ENCODE measurements at places on chromosomes 4 and X.
A peak's percentile ranks its signal among the peaks of the same experiment; 100 is the strongest.

GRCh38 chrX:12661464-12661863 is 129.7 kb upstream of the PRPS2 start:
- no peak for DNase-seq

DNA sequence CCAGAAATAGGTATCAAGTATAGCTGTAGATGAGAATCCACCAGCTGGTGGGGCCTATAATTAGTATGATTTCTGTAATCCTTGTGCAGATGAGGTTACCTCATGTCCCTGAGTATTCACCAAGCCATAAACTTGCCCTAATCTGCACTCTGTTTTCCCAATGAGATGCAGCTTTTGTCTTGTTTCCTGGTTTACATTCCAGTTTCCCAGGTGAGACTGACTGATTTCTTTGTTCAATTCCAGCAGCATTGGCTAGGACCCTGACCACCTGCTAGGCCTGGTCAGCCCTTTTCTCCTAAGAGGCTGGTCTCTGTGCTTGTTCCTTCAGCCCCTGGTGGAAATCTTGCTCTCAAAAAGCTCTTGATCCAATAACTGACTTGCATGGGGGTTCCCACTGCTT is 44.6 kb downstream of the GABRB1 start:
- DNase-seq: no peak

DNA sequence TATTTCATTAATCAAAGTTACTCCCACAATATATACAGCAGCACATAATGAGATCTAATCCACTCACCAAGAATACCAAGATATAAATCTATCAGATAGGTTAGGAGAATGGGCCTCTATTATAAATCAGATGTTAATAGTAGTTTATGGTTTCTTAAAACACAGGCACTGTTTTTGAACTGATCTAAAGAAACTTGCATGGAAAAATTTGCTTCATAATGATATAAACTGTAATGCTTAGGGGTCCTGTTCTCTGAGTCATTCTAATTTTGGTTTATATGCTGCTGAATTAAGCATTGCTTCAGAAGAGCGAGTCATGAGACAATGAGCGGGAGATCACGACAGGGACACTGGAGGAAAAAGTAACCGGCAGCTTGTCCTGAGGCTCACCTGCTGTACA is 113.3 kb upstream of the OTUD4 start:
- no peak for DNase-seq

- no peak for DNase-seq
Observed at GRCh38 chrX:19827088-19827487, 60.3 kb downstream of the SH3KBP1 start.

- no peak for DNase-seq
Observed at GRCh38 chr4:150714462-150715438, 132.8 kb downstream of the MAB21L2 start.

DNA sequence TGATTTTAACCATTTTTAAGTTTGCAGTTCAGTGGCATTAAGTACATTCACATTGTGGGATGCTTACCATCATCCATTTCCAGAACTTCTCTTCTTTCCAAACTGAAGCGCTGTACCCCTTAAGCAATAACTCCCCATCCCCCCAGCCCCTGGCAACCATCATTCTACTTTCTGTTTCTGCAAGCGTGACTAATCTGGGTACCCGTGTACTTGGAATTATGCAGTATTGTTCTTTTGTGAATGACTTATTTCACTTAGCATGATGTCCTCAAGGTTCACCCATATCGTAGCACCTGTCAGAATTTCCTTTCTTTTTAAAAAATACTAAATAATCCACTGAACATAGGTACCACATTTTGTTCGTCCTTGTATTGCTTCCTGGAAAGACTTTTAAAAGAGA is 32.9 kb downstream of the USP9X start:
- DNase-seq: no peak

DNA sequence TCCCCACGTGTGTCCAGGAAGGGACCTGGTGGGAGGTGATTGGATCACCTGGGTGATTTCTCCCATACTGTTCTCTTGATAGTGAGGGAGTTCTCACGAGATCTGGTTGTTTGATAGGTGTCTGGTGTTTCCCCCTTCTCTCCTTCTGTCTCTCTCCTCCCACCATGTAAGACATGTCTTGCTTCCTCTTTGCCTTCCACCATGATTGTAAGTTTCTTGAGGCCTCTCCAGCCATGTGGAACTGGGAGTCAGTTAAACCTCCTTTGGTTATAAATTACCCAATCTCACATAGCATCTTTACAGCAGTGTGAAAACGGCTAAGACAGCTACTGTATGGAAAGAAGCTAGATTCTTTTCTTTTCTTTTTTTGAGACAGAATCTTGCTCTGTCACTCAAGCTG is 21.6 kb upstream of the FGG start:
- no peak for DNase-seq

- DNase-seq: no peak
Observed at GRCh38 chr4:123867910-123868587, 471.5 kb downstream of the SPRY1 start.

- no peak for DNase-seq
Observed at GRCh38 chrX:10177601-10178000, 20.8 kb downstream of the CLCN4 start.

DNA sequence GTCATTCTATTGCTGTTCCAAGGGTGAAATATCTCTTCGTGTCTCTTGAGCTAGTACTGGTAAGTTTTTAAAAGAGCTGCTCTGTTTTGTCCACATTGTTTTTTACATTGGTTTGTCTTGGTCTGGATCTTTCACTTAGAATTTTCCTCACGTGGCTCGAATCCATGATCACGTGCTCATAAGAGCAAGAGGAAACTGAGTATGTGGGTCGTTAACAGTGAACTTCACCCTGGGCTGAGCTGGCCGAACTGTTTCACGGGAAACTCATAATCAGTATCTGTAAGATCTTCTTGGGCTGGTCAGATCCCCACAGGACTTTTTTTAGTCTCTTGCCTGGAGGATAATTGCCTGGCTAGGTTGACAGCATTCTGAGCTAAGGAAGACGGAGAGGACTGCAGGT is 77.8 kb upstream of the HELT start:
- no peak for DNase-seq

GRCh38 chr4:5971078-5971450 is 47.2 kb downstream of the C4orf50 start:
- DNase-seq: no peak

DNA sequence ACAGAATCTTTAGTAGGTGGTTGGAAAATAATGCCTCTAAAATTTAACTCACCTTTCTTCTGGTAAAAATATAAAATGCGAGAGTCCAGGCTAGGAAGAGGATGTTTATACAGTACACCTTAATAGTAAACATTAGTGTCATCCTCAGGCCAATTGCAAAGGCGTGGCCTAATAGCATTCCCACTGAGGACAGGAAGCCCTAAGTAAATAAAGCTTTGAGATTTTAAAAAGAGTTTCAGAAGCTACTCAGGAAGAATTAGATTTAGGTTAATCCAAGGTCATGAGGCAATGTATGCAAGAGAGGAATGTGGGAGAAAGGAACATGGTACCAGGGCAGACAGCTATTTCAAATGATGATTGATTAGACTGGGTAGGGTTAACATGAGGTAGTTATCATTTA is 49.5 kb downstream of the RPGR start:
- peak; percentile 36 for DNase-seq

- DNase-seq: no peak
Observed at GRCh38 chr4:140081641-140082390, 72.2 kb downstream of the MAML3 start.

DNA sequence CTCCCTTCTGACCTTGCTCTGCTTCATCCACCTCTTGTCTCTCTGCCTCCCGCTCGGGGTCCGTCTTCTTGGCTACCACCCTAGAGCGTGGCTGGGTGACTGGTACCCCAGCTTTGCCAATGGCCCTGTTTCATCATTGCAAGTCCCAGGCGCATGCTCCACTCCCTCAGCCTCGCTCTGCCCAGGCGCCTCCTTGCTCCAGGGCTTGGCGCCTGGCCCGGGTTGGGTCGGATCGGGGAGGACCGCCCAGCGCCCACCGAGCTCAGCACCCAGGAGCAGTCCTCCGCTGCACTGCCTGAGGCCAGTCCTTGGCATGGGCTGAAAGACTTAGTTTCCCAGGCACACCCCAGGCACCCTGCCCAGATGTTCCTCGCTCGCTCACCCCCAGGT is 577 bp downstream of the BGN start:
- DNase-seq: peak; percentile 12

GRCh38 chr4:121321466-121321865 is 59.4 kb downstream of the QRFPR start:
- no peak for DNase-seq

GRCh38 chrX:39967348-39967747 is 130.4 kb downstream of the BCOR start:
- DNase-seq: no peak

DNA sequence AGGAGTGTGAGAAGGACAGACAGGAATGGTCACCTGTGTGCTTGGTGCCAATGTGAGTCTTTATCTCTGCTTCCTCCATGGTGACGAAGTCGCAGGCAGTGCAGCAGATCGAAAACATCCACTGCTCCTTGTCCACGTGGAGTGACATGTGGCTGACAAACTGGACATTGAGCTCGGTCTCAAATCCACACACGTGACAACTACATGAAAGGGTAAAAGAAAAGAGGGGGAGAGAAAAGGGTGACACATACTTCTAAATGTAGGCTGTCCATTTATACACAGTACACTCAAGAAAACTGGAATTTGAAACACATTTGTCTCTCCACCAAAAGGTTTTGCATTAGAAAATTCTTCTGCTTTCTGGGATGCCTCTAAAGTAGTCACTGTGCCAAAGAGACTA is 94.5 kb downstream of the C4orf51 start:
- no peak for DNase-seq

- DNase-seq: no peak
Observed at GRCh38 chr4:154744341-154744926, 634 bp downstream of the LRAT start.

- DNase-seq: no peak
Observed at GRCh38 chr4:16626945-16627344, 271.5 kb downstream of the LDB2 start.

GRCh38 chr4:142443469-142443868 is 402.6 kb downstream of the INPP4B start:
- DNase-seq: no peak

DNA sequence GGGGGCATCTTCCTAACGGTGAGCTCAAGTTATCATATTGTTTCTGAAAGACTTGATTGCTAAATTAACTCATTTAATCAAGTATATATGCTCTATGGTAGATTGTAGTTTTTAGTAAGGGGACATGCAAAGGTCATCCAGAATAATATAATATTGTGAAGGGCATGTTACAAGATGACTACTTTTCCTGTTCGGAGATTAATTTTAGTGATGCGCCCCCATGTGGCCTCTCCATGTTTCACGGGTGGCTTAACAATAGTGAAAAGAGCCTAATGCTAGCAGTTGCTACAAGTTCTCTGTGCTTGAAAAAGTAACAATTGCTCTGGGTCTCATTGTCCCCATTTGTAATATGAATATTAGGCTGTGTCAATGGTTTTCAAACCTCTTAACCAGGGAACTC is 12.2 kb downstream of the SMPX start:
- DNase-seq: peak; percentile 28

DNA sequence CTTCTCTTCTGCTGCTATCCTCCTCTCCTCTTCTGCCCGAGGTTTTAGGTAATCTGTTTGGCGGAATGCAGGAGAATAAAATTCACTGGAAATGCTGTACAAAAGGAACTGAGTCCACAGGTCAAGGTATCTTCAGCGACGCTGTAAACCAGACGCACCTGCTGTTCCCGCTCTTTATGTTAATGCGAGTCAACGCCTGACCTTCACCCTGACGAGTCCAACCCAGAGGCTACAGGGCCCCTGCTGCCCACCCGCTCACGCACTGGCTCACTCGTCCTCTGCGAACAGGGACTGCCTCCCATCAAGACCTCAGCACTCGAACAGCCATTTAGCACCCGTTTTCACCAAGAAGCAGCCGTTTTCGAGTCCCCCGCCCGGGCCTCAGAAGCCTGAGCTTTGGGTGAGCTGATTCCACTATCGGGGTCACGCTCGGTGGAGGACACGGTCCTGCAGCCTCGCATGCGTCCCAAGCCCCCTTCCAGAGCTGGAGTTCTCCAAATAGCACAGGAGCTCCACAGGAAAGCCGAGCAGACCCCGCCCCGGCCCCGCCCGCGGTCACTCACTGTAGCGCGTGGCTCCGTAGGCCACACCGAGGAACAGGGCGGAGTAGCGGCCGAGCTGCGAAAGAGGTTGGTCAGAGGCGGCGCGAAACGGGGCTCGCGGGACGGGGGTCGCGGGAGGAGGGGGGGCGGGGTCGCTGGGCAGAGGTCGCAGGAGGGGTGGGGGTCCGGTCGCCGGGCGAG is 556 bp downstream of the ATP5ME start:
- DNase-seq: no peak

DNA sequence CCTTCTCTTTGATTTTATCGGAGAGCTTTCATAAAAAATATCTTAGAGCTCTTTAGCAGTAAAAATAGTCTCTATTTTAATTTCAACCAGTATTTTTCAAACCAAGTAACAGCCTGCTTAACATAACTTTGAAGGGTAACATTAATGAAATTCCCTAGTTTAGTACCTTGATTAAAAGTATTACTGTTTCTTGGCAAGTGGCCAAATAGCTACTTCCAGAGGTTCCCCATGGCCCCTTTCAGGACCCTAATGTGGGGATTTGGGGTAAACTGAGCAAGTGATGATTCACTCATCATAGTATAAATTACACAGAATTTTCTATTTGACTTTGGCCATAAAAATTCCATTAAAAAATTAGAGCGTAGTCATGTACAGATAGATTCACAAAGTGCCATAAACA is 211.0 kb downstream of the CAMK2D start:
- no peak for DNase-seq

DNA sequence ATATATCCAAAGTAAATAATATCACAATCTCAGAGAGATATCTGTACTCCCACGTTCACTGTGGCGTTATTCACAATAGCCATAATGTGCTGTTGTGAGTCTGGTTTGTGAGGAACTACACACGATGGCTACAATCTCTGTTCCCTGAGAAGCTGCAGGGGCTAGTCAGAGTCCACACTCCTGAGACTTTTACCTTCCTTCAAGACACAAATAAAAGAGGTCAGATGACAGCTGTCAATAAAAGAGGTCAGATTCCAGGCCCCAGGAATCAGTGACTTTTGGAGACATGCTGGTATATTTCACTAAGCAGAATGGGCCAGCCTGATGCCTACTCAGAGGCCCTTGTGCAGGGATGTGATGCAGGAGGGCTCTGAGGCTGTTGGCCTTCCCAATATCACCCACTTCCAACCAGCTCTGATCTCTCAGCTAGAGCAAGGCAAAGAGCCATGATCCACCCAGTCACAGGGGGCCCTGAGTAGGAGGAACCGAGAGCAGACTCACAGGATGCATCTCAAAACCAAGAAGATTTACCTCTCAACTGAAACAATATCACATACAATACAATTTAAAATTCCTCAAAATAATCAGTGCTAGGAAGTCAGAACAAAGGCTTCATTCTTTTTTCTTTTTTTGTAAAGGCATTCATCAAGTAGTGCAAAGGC is 13.8 kb downstream of the FRYL start:
- no peak for DNase-seq

- no peak for DNase-seq
Observed at GRCh38 chrX:1584237-1585011, 7.0 kb upstream of the AKAP17A start.

DNA sequence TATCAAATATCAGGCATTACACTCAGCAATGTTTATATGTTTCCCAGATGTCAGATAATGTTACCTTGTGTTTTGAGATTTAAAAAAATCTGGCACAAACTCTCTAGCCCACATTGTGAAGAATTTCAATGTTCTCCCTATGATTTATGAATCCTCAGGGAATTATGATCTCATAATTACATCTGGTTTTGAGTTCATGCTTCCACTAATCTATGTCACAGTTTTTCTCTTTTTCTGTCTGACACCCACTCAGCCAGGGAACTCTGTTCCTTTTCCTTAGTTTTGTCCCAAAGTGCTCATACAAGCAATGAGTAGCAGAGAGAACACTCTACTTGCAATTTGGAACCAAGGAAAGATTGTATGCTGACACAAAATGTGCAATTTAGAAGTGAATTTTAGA is 212.1 kb upstream of the POF1B start:
- no peak for DNase-seq
